ENCODE measurements at places on chromosomes 12 and 14. TPM values are rescaled to one million over a fixed set of nuclear protein-coding genes. Genes with fewer than 3 reads are reported as not detected.

FBRSL1 gene
- 26.6 TPM for total RNA-seq

- peak; percentile 32 for DNase-seq
These were observed 60.4 kb upstream of the SGPP1 start for GRCh38 chr14:63788011-63788933.

TMTC1 gene
- 11.6 TPM for total RNA-seq

- DNase-seq = no peak
These were observed 14.3 kb downstream of the CHGA start for GRCh38 chr14:92937051-92937937.

MANSC4 gene
- total RNA-seq = not detected

- DNase-seq = no peak
These were observed 64.5 kb downstream of the DIP2B start for GRCh38 chr12:50569321-50569720.

LRRIQ1 gene
- total RNA-seq = 0.17 TPM

ITGB7 gene
- 0.30 TPM for total RNA-seq

DNA sequence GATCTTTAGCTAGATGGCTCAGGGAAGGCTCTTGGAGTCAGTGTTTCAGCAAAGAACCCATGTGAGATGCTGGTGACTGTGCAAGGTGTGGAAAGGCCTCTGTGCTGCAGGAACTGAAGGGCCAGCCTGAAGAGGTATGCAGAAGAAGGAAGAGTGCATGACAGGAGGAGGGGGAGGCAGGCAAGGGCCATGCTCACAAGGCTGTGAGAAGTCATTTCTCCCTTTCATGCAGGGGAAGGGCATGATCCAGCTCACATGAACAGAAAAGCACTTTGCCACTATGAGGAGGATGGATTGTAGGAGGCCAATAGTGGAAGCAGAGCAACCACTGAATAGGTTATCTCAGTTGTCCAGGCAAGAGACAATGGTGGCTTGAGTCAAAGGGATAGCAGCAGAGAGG lies 83.7 kb downstream of the SSPN start:
- no peak for DNase-seq

DNA sequence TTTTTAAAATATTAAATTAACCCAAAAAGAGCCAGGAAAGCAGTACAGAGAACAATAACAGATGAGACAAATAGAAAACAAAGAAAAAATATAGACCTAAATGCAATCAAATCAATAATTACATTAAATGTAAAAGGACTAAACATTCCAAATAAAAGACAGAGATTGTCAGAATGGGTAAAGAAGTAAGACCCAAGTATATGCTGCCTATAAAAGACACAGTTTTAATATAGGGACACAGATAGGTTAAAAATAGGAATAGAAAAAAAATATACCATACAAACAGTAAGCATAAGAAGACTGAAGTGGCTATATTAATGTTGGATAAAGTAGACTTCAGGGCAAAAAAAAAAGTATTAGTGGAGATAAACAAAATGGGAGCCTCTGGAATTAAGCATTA lies 163.1 kb upstream of the BCL2L14 start:
- no peak for DNase-seq

GRCh38 chr14:102971314-102971713 lies 48.9 kb downstream of the AMN start:
- no peak for DNase-seq

NGB gene
- not detected for total RNA-seq

DNA sequence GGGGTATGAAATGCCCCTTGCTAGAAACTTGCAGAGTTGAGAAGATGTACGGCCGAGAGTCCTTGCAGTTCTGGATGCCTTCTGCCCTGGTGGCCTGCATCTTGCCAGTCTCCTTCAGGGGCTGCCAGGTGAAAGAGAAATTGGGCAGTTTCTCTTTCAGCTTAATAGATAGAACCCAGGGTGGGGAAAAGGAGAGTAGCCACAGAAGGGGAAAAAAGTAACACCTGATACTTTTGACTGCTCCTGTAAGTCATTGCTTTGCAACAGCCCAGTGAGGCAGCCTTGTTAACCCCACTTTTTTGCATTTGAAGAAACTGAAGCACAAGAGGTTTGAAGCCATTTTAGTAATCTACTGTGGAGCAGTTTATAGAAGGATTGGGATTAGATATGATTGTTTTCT lies 27.6 kb downstream of the TDP1 start:
- no peak for DNase-seq

ZNF385A gene
- 3.5 TPM for total RNA-seq

DNA sequence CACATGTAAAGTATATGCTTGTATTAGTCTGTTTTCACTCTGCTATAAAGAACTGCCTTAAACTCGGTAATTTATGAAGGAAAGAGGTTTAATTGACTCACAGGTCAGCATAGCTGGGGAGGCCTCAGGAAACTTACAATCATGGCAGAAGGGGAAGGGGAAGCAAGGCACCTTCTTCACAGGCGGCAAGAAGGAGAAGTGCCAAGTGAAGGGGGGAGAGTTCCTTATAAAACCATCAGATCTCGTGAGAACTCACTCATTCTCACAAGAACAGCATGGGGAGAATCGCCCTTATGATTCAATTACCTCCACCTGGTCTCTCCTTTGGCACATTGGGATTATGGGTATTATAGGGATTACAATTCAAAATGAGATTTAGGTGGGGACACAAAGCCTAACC lies 229.5 kb upstream of the PLXNC1 start:
- DNase-seq = no peak

- peak; percentile 39 for DNase-seq
These were observed 4.2 kb downstream of the TAMALIN start for GRCh38 chr12:52010692-52011601.

GRCh38 chr12:127559349-127560040 lies 707.5 kb upstream of the TMEM132C start:
- peak; percentile 45 for DNase-seq

DNA sequence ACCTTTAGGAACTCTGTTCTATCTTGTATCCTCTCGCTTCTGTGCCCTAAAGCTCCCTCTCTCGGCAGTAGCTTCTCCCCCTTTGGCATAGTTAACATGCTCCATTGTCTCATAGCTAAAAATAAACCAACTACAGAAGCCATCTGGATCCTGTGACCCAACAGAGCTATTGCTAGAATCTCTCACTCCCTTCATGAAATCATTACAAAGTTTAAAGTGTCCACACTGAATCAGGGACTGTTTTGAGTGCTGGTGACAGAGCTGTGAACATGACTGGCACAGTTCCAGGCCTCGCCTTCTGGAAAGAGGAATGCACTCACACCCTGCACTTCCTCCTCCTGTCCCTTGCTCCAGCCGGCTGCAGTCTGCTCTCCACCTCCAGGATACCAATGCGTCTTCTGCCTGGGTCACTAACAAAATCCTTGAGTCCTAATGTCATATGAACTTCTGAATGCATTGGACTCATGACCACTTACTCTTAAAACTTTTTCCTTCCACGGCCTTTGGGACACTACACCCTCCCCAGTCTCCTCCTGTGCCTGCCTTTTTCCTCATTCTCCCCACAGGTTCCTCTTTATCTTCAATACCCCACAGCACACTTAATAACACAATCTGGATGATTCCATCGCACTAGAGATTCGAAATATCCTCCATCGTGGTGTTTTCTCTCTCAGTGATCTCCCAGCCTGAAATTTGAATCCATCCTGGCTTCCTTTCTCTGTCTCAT lies 13.2 kb downstream of the PLBD1 start:
- DNase-seq = no peak

DNA sequence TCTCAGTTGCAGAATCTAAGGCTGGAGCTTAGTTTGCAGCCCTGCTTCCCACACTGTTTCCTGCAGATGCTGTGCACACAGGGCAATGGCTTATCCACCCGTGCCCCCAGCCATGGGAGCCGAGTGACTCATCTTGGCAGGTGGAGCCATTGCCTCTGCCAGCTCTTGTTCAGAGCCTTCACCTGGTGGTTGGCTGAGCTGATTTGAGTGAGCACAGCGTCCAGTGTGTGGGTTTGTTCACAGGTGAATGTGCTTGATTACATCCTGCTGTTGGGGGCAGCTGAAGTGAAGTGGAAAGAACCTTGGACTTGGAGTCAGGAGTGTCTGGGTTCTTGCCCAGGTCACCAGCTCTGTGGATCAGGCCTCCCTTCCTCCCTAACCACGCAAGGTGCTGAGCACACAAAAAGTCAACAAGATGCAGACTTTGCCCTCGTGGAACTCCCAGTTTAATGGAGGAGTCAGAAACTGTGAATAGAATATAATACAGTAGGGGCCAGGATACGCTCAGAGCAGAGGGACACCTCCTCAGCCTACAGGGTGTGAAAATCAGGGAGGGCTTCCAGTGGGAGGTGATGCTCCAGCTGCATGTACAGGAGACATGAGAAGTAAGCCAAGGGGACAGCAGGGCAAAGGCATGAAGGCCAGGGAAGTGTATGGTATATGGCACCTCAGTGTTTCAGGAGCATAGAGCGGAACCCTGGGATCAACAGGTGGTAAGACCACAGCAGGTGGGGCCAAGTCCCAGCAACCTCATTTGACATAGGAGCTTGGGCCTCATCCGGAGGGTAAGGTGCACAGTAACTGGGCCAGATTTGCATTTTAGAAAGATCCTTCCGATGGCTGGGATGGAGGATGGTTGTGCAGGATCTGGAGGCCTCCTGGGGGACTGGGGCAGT lies 22.8 kb downstream of the JDP2 start:
- DNase-seq = no peak

- DNase-seq = peak; percentile 38
These were observed 104.2 kb downstream of the ADGRD1 start for GRCh38 chr12:131057722-131058515.

AQP6 gene
- total RNA-seq = not detected

RNF212B gene
- not detected for total RNA-seq

OAS2 gene
- not detected for total RNA-seq

DNA sequence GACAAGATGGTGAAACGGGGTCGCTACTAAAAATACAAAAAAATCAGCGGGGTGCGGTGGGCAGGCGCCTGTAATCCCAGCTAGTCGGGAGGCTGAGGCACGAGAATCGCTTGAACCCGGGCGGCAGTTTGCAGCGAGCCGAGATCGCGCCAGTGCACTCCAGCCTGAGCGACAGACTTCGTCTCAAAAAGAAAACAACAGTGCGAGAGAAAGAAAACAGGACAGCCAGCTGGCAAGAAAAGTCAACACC lies 633 bp upstream of the RNU4-2 start:
- DNase-seq = no peak

DNA sequence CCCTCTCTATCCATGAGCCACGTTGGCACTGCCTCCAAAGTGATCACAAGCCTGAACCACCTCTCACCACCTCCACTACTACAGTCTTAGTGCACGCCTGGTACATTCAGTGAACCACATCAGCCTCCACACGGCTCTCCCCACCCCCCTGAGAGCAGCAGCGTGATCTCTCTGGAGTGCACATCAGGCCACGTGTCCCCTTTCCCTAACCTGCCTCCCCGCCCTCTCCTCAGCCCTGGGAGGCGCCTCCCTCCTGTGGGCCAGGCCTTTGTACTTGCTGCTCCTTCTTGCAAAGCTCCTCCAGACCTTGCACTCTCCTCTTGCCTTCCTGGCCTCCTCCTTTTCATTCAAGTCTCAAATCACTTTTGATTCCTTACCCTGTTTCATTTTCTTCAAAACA lies 49.8 kb downstream of the SLC6A12 start:
- DNase-seq = peak; percentile 71

All from H7 (cell line).